Natural killer cell treated with Interleukin-12 subunit alpha and Interleukin-12 subunit beta and Interleukin-15 and Interleukin-18, amount 100 ng/mL, for 72 hours (primary cell): ENCODE measurements at places on chromosomes 4 and X.

DNA sequence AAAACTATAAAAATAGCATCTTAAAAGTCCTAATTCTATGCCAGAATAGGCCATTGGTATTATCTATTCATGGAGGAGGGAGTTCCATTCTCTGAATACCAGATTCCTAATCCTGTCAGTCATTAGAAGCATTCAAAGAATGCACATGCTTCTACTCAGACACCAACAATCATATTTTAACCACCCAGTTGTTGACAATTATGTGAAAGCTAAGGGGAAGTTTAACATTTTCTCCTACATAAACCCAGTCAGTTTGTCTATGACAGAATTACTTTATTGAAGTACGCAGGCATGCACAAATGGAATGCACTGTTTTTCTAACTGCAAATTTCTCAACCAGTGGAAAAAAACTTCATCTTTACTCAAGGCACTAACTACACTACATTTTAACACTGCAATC is 69.6 kb upstream of the MTNR1A start:
- H3K4me3 ChIP-seq, result no peak overlapping the region
- H3K4me1 ChIP-seq, result no peaks in the 10 kb centered on the region
- H3K27me3 ChIP-seq, result no peaks in the 10 kb centered on the region
- no peak overlapping the region for H3K27ac ChIP-seq

- H3K4me1 ChIP-seq, result no peaks in the 10 kb centered on the region
- H3K36me3 ChIP-seq, result no peaks in the 10 kb centered on the region
- H3K27ac ChIP-seq, result no peak overlapping the region
- DNase-seq, result no peak
- H3K4me3 ChIP-seq, result no peak overlapping the region
Observed at GRCh38 chr4:79661196-79661595, 253.2 kb upstream of the GK2 start.

DNA sequence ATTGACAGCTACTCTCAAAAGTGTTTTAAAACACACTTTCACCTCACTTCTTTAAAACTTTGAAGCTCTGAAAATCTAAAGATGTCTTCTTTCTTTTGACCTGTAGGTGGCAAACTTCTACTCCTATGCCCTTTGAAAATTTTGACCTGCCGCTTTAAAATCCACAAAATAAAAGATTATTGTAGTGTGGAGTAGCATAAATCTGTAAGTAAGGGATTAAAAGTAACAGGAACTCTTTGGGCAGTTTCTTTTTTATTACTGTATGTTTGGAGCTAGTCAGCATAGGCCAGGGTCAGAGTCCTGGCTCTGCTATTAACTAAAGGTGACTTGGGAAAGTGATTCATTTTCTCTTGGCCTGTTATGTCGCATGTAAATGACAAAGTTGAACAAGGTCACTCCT is 25.5 kb downstream of the BBS12 start:
- H3K27ac ChIP-seq, result no peak overlapping the region
- H3K4me1 ChIP-seq, result peaks cover 21% of the 10 kb centered on the region
- H3K4me3 ChIP-seq, result no peak overlapping the region
- peaks cover 8% of the 10 kb centered on the region for H3K27me3 ChIP-seq
- H3K36me3 ChIP-seq, result no peaks in the 10 kb centered on the region

- no peaks in the 10 kb centered on the region for H3K27me3 ChIP-seq
- no peaks in the 10 kb centered on the region for H3K36me3 ChIP-seq
- H3K4me1 ChIP-seq, result no peaks in the 10 kb centered on the region
- H3K4me3 ChIP-seq, result no peak overlapping the region
- no peak overlapping the region for H3K27ac ChIP-seq
Observed at GRCh38 chr4:177989503-177990201, 547.4 kb upstream of the AGA start.

- H3K36me3 ChIP-seq, result no peaks in the 10 kb centered on the region
- H3K4me1 ChIP-seq, result no peaks in the 10 kb centered on the region
- no peaks in the 10 kb centered on the region for H3K27me3 ChIP-seq
- DNase-seq, result no peak
Observed at GRCh38 chr4:148962539-148963290, 520.5 kb upstream of the NR3C2 start.

DNA sequence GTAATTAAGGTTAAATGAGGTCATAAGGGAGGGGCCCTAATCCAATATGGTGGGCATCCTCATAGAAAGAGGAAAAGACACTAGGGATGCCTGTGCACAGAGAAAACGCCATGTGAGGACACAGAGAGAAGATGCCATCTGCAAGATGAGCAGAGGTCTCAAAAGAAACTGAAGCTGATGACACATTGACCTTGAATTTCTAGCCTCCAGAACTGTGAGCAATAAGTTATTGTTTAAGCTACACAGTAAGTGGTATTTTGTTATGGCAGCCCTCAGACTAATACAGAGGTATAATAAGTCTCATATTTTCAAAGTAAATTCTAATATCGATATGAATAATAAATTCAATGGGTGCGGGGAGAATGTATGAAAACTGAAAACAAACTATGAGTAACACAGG is 169.9 kb downstream of the UGT8 start:
- H3K27me3 ChIP-seq, result no peaks in the 10 kb centered on the region
- DNase-seq, result no peak
- no peaks in the 10 kb centered on the region for H3K4me1 ChIP-seq

DNA sequence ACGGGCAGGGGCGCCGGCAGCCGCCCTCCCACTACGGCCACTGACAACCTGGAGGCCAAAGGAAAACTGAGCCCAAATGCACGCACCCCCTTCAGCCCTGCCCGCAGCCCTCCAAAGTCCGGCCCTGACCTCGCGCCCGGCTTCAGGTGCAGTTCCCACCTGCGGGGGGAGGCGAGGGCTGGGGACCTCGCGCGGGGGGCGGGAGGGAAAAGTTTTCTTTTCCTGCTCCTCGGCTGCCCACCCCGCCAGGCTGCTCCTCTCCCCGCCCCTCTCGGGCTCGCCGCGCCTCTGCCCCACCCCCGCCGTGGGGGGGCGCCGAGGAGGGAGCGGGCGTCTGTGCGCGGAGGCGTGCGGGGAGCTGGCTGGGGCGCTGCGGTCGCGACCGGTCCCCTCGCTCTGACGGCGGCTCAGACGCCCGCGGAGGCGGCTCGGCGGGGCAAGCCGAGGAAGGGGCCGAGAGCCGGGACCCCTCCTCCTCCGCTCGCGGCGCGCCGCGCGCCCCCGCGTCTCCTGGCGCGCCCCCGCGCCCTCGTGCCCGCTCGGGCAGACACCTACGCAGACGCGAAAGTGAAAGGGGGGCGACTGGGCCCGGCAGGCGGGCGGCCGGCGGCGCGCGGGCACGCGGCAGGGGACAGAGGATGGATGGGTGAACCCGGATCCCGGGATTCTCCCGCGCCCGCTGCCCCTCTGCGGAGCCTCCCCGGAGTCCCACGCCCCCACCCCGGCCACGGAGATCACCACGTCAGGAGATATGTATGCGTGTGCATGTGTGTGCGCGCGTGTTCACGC is 3.1 kb upstream of the NR3C2 start:
- H3K27ac ChIP-seq, result no peak overlapping the region
- H3K4me1 ChIP-seq, result peaks cover 16% of the 10 kb centered on the region
- H3K36me3 ChIP-seq, result no peaks in the 10 kb centered on the region
- peak overlapping the region; percentile 86 for H3K4me3 ChIP-seq
- H3K27me3 ChIP-seq, result peaks cover 14% of the 10 kb centered on the region

GRCh38 chrX:45126158-45126557 is 74.5 kb downstream of the DIPK2B start:
- H3K27me3 ChIP-seq, result peaks cover 6% of the 10 kb centered on the region
- H3K36me3 ChIP-seq, result no peaks in the 10 kb centered on the region
- H3K4me1 ChIP-seq, result no peaks in the 10 kb centered on the region
- no peak overlapping the region for H3K4me3 ChIP-seq
- H3K27ac ChIP-seq, result no peak overlapping the region

- H3K36me3 ChIP-seq, result no peaks in the 10 kb centered on the region
- peaks cover 2% of the 10 kb centered on the region for H3K4me1 ChIP-seq
- no peak overlapping the region for H3K4me3 ChIP-seq
- no peaks in the 10 kb centered on the region for H3K27me3 ChIP-seq
- DNase-seq, result no peak
Observed at GRCh38 chr4:54837576-54838140, 179.9 kb downstream of the KIT start.

DNA sequence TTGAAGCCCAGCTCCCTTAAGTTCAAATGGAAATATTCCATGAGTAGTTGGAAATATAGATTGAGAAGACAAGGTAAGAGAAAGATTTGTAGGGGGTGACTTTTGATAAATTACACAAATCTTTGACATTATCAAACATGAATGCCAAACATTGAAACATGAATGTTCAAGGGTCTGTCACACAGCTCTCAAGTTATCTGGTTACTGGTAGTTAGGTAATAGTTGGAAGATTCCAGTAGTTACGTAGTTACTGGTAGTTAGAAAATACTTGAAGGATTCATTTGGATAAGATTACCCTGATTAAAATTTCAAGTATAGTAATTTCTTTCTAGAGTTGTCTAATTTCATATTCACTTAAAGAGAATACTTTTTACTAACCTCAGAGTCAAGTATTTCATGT is 20.7 kb downstream of the KIAA0232 start:
- H3K4me1 ChIP-seq, result peaks cover 30% of the 10 kb centered on the region
- H3K27me3 ChIP-seq, result no peaks in the 10 kb centered on the region
- no peak overlapping the region for H3K27ac ChIP-seq
- no peak overlapping the region for H3K4me3 ChIP-seq

DNA sequence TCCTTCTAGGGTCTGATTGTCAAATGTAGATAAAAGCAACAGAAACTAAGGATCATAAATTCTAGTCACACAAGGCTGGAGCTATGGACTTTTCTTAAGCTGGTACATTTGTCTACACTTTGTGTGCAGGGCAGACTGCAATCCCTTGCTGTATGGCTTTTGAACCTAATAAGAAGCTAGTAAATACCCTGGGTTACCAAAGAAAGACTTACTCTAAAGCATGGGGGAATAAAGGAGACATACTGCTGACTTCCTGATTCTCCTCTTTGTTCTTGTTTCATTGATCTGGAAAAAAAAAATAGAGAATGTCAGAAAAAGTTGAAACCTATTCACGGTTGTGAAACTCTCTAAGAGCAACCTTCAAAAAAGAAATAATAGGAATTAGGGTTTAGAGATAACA is 216.6 kb upstream of the TLL1 start:
- no peaks in the 10 kb centered on the region for H3K27me3 ChIP-seq
- no peak overlapping the region for H3K27ac ChIP-seq
- no peak overlapping the region for H3K4me3 ChIP-seq
- DNase-seq, result no peak

DNA sequence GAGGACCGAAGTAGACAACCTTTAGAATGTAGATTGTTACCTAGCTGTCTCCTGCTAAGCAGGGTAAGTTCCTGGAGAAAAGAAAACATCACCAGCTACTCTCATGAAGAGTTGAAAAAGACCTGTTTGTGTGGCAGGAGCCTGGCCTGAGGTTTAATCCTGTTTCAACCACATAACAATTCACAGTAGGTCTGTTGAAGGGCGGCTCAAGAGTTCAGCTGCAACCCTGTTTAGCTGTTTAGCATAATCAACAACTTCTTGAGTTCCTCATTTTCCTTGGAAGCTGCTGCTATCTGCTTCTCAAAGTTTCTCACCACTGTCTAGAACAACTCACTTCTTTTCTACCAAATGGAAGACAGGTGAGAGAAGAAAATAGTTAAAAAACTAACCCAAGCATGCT is 170.4 kb upstream of the TET2 start:
- H3K4me1 ChIP-seq, result peaks cover 13% of the 10 kb centered on the region
- peaks cover 2% of the 10 kb centered on the region for H3K27me3 ChIP-seq
- peaks cover 20% of the 10 kb centered on the region for H3K36me3 ChIP-seq
- H3K27ac ChIP-seq, result no peak overlapping the region

DNA sequence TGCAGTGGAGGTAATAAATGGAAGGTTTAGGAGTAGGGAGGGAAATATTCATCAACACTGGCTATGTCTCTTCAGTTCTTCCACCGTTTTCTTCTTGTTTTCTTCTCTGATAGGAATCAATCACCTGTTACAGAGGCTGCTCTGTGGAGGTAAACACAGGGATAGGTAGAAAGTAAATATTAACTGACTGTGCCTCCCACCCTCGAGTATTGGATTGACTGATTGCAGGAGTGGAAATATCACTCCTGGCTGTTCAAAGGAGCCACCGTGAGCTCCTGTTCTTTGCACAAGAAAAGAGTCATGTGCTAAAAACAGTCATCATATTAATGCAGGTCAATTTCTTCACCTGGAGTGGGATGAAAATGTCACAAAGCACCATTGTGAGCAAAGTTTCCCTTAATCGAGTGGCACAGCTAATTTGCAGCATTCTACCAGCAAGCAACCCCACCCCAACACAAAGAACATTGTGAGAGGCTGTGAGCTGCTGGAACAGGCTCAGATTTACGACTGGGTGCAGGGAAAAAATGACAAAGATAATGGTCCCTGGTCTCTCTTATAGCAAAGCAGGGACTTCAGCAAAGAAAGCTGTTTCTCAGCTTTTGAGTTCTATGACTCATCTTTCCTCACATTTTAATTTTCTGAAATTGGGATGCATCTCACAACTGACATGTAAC is 113.7 kb upstream of the TSPAN5 start:
- H3K4me1 ChIP-seq, result no peaks in the 10 kb centered on the region
- peaks cover 2% of the 10 kb centered on the region for H3K27me3 ChIP-seq
- no peak overlapping the region for H3K27ac ChIP-seq

GRCh38 chr4:138775890-138776289 is 239.7 kb upstream of the NOCT start:
- no peaks in the 10 kb centered on the region for H3K4me1 ChIP-seq
- H3K27ac ChIP-seq, result no peak overlapping the region
- no peak for DNase-seq
- no peaks in the 10 kb centered on the region for H3K27me3 ChIP-seq
- H3K36me3 ChIP-seq, result no peaks in the 10 kb centered on the region

GRCh38 chrX:12896935-12897334 is 9.5 kb upstream of the TLR8 start:
- no peak overlapping the region for H3K4me3 ChIP-seq

- H3K4me1 ChIP-seq, result peaks cover 16% of the 10 kb centered on the region
- peaks cover 15% of the 10 kb centered on the region for H3K36me3 ChIP-seq
- H3K27me3 ChIP-seq, result no peaks in the 10 kb centered on the region
- no peak overlapping the region for H3K4me3 ChIP-seq
- H3K27ac ChIP-seq, result no peak overlapping the region
- DNase-seq, result no peak
Observed at GRCh38 chr4:108030332-108030731, 40.6 kb downstream of the HADH start.

DNA sequence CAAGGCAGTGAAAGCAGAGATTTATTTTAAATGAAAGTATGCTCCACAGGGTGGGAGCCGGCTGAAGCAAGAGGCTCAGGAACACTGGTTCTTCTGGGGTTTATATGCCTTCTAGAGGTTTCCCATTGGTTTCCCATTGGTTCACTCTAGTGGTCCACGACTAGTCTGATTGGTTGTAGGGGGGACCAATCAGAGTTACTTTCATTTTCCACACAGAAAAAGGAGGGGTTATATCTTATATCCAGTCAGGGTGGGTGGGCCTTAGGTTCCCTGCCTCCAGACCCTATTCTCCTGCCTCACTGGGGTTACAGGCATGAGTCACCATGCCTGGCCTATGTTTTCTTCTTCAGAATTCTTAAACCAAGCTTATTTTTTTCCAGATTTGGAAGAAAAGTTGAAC is 101.6 kb downstream of the KLHL8 start:
- H3K27me3 ChIP-seq, result no peaks in the 10 kb centered on the region
- H3K36me3 ChIP-seq, result no peaks in the 10 kb centered on the region
- DNase-seq, result no peak
- no peak overlapping the region for H3K27ac ChIP-seq
